ENCODE measurements at places on chromosomes 1 and 21.

DNA sequence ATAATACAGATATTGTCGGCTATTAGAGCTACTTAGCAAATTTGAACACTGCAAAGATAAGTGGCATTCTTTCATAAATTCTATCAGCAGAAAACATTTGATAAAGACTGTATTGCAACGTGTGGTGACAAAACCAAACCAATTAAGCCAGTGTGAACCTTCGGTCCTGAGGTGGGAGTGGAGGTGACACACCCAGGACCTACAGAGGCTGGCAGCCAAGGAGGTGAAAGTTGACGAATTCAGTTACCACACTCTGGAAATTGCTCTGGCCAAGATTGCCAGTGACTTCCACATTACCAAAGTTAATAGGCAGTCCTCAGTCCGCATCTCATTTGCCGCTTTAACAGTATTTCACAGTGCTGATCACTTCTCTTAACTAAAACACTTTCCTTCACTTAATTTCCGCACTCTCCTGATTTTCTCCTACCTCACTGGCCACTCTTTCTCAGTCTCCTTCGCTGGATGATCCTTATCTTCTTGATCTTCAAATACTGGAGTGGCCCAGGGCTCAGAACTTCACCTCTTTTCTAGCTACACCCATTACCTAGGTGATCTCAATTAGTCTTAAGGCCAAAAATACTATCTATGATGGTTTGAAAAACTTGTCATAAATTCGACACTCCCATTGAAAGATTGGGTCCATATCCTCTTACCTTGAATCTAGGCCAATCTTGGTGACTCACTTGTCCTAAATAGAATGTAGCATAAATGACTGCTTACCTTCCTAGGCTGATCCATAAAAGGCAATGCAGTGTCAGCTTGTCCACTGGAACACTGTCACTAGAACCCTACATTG, 5.1 kb upstream of the CDC42BPA start:
- no peak for DNase-seq

DNA sequence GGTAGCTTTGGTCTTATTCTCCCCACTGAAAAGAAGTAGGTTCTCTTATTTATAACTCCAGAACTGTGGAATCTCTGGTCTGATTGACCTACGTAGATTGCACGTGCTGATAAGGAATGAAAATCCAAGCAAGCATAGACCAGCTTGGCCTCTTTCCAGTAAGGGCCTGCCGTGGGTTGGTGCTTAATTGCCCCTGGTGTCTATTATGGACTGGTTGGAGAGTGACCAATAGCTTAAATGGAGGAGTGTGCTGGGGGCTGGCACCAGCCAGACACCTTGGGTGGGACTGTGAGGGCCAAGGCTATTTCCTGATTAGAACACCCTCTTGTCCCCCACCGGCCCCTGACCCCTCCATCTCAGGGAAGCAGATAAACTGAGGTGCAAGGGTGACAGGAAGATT, 74.0 kb downstream of the TENT5C start:
- DNase-seq = no peak

DNA sequence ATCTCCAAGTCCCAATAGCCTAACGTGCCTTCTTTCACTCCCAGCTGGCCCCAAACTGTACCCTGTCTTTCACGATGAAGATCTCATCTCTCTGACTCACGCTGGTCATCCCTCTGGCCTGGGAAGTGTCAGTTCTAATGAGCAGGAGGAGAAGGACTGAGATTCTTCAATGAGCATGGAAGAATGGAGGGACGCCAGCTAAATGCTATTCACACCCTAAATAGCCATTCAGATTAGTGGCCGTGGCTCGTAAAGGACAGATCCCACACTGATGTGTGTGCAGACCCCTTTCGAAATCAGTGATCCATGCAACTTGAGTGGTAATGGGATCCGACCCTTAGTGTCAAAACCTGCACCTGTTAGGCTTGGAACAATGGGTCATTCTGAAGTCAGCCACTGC, 75.9 kb upstream of the SMYD2 start:
- DNase-seq = no peak

GRCh38 chr1:35807614-35808449, at the start of gene AGO4:
AGO4 (plus strand) TSS chr1:35808016; CDS start chr1:35808417, 401 bp downstream.
- peak; percentile 15 for DNase-seq

- DNase-seq = no peak
Measured at GRCh38 chr1:9233241-9233941, 1.2 kb upstream of the H6PD start.

GRCh38 chr1:41479000-41479807, 5.3 kb downstream of the EDN2 start:
- DNase-seq = no peak

GRCh38 chr1:199163267-199163666, 524.4 kb downstream of the PTPRC start:
- no peak for DNase-seq

DNA sequence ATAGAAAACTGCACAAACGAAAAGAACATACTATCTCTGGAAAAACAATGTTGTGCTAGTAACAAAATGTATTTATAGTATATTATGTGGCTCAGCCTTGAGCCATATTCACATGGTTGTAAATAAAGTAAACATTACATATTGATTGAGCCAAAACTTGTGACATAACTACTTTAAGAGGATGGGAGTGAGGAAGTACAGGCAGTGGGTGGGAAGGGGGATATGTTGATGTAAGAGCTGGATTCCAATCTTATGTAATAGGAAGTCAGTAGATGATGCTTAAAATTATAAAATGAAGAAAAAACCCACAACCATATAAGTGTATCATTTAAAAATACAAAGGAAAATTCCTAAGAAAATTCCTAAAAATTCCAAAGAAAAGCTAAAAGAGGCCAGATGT, 42.7 kb downstream of the RHOU start:
- DNase-seq = no peak

GRCh38 chr1:112674440-112674985, at the start of gene MOV10:
MOV10 (plus strand) TSS chr1:112674659; CDS start chr1:112674913, 254 bp downstream.
- DNase-seq = peak; percentile 64

DNA sequence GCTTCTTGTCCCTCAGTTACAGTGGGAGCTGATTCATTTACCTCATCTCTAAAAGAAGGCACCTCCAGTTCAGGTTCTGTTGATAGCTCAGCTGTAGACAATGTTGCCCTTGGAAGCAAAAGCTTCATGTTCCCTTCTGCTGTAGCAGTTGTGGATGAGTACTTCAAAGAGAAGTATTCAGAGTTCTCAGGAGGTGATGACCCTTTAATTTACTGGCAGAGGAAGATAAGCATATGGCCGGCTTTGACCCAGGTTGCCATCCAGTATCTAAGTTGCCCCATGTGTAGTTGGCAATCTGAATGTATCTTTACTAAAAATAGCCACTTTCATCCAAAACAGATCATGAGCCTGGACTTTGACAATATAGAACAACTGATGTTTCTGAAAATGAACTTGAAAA, 4.5 kb downstream of the ZBED6 start:
- no peak for DNase-seq

DNA sequence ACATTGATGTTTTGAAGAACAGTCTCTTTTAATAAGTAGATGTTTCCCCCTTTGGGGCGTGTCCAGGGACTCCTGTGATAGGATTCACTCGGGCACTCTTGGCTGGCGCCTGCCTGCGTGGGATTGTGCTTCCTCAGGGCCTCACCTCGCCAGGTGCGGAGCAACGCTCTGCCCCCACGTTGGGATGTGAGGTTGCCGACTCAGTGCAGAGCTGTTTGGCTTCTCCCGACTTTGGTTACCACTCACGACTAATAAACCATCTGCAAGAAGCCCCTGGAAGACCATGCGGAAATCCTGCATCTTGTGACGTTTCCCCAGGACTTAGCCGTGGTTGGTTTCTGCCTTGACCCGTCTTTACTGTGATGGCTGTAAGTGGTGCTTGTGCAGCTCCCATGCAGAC, 106.4 kb downstream of the PCBP3 start:
- no peak for DNase-seq

DNA sequence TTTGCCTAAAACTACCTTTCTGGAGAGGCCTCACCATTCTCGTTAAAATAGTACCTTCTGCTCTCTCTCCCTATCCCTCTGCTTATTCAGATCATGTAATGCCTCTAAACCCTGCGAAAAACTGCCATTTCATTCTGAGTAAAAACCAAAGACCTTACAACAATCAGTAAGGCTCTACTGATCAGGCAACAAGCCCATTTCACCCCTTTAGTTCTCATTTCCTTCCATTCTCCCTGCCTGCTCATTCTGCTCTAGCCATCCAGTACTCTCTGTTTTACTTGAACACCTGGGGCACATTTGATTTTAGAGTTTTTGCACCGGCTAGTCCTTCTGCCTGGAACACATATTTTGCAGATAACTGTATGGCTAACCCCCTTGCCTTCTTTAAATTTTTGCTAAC, 187.8 kb downstream of the COQ8A start:
- peak; percentile 6 for DNase-seq

GRCh38 chr1:116855191-116855619, 54.5 kb upstream of the PTGFRN start:
- no peak for DNase-seq

- no peak for DNase-seq
Measured at GRCh38 chr1:95386371-95386770, 152.4 kb downstream of the RWDD3 start.

DNA sequence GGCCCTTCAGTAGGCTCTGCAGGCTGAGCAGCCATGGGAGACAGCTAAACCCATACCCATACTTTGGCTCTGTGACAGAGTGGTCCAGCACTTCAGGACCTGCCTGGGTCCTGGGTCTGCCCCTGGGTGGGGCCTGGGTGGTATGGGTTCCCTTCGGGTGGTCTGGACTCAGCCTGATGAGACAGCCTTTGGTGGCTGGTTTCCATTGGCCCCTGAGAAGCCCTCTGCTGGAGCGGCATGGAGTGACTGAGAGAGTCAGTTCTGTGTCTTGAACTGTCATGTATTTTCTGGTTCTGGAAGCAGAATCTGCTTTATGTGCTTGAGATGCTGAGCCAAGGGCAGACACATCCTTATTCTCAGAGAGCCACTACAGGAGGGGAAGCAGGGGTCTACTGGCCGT, 31.3 kb upstream of the KCNA2 start:
- DNase-seq = no peak
